ENCODE measurements at places on chromosomes 16 and 17.

DNA sequence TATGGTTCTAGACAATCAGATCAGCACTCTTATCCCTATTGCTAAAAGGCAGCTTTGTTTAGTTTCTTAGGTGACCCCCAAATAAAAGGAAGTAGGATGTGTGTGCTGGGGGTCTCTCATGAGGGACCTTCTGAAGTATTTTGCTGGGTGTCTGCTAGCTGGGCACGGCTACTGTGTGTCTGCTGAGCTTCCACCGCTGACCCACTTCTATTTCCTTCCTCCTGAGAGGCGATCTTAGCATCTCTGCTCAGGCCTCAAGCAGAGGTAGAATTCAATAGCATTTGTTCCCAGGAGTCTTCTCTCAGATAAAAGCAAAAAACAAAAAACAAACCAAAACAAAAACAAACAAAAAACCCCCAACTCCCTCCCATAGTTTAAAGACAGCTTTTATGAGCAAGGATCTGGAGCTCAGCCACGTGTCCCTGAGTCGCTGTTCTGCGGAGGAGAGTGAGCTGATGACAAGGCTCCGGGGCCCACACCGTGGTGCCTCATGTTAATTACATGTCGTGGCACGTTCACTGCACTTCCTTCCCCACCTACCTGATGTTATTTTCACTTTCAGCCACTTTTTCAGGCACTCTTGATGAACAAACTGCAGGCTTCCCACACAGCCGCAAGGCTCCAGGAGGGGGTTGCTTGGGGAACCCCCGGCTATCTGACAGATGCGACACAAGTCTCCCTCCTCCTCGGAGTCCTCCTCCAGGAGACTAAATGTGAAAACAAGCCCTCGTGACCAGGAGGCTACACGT lies 83.5 kb downstream of the MARCHF10 start:
- DNase-seq = peak; percentile 59

GRCh38 chr17:36935671-36936454 lies 1.4 kb upstream of the LHX1 start:
- no peak for DNase-seq

DNA sequence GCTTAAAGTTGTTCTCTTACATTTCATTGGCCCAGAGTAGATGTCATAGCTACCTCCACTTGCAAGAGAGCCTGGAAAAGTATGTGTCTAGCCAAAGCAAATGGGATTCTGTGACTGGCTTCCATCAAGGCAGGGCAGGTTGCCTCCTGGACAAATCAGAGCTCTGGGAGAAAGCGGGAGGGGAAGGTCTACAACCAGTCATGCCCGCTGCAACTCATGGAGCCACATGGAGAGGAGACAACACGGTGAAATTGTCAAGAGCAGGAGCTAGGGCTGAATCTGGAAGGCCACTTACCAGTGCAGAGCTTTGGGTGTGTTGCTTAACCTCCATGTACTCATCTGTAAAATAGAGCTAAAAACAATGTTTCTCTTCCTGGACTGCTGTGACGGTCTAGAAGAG lies 83.8 kb downstream of the MARF1 start:
- no peak for DNase-seq

DNA sequence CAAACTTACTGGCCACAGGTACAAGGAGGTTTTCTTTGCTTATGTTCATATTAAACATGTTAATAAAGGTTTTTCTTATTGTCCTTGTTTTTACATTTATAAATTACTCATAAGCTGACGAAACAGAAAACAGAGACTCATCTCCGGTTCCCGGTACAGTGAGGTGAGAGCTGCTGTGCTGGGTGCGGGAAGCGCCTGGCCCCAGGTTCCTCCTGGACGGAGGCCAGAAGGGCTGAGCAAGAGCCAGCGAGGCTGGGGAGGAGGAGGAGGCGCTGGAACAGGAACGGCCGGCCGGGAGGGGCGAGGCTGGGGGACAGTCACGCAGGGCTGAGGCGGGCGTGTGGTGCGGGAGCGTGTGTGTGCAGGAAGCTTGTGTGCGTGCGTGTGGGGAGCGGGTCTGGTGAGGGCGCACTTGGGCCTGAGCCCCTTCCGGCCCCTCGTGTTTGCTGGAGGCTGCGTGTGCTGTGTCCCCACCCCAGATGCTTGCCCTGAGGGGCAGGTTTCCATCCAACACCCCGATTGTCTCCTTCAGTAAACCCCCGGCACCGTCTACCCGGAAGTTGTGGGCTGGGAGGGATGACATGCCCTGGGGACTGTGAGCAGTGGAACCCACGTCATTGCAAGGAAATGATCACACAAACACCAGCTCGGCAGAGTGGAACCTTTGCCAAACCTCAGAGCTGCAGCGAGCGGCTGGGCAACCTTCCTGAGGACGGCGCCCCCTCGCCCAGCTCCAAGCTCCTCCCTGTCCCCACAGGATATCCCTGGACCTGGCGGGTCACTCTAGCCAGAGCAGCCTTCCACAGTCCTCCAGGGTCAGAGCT lies 19.5 kb downstream of the CD7 start:
- DNase-seq = peak; percentile 97

- DNase-seq = no peak
These were observed 27.2 kb upstream of the PVALEF start for GRCh38 chr17:81138083-81138482.

Data from CD8-positive, alpha-beta memory T cell (primary cell).